ENCODE measurements at places on chromosomes 12 and 14.

- DNase-seq = no peak
Measured at GRCh38 chr14:44009642-44010041, 497.4 kb downstream of the FSCB start.

GRCh38 chr12:65083581-65083980 is 37.5 kb downstream of the WIF1 start:
- no peak for DNase-seq

- DNase-seq = no peak
Measured at GRCh38 chr12:85006206-85006605, 29.9 kb downstream of the TSPAN19 start.

- no peak for DNase-seq
Measured at GRCh38 chr12:87818441-87818840, 210.8 kb downstream of the C12orf50 start.

GRCh38 chr12:123223241-123223668 is 9.7 kb downstream of the MPHOSPH9 start:
- no peak for DNase-seq

GRCh38 chr14:104993808-104994591 is 8.4 kb downstream of the CLBA1 start:
- no peak for DNase-seq

DNA sequence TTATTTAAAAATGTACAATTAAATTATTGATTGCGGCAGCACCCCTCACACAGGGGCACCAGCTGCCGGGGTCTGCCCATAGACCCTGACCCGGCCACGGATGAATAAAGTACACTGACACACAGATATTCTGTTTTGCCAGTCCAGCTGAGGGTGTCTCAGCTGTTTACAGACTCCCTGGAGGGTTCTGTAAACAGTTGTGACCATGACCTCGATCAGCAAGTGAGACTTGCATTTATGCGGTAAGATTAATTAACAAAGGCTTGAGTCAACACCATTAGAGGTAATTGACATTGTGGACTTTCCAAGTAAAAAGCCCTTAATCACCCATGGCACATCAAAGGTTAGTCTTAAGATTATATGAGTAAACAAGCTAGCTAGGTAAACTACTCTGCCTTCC is 94.3 kb downstream of the FUT8 start:
- DNase-seq = no peak

DNA sequence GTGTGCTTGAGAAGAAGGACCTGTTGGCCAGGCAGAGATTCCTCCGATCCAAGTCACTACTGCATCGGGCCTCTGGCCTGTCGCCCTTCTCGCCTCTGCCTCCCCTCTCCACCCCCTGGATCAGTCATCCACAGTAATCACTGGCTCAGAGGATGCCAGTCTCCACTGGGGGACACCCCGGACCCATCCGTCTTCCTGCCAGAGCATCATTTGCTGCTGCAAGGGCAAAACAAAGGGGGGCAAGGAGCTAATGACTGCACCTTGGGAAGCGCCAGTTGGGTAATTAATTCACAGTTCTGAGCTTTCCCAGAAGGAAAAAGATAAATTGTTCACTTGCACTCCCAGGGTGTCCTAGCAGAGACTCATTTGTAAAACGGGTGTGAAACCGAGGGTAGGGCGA is 215.4 kb downstream of the GLT1D1 start:
- DNase-seq = no peak

- DNase-seq = no peak
Measured at GRCh38 chr14:64409126-64409920, 21.2 kb downstream of the MTHFD1 start.

GRCh38 chr12:21764950-21765349 is 9.6 kb downstream of the KCNJ8 start:
- no peak for DNase-seq

- peak; percentile 59 for DNase-seq
Measured at GRCh38 chr12:38328306-38328895, 11.8 kb downstream of the ALG10B start.

DNA sequence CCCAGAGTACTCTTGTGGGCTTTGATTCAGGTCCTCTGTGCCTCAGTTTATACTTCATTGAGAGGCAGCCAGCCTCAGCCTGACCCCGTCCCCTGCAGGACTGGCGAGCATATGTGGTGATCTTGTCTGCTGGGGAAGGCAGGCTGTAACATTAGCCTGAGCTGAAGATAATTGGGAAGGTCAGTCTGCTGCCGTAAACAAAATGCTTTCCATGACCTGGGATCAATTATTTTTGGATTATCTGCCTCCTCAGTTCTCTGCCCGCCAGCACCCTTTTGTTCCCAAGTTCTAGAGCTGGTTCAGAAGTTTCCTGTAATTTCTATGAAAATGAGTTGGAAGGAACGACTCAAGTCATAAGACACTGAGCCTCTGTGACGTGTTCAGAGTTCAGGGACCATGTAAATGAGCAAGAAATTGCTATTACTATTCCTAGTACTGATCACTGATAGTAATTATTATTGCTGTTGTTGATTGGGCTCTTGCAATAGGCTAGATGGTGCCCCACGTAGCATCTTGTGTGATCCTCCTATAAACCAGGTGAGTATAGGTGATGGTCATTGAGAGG is 4.5 kb downstream of the ORAI1 start:
- no peak for DNase-seq

GRCh38 chr12:110860833-110861296 is 14.1 kb downstream of the CCDC63 start:
- no peak for DNase-seq

DNA sequence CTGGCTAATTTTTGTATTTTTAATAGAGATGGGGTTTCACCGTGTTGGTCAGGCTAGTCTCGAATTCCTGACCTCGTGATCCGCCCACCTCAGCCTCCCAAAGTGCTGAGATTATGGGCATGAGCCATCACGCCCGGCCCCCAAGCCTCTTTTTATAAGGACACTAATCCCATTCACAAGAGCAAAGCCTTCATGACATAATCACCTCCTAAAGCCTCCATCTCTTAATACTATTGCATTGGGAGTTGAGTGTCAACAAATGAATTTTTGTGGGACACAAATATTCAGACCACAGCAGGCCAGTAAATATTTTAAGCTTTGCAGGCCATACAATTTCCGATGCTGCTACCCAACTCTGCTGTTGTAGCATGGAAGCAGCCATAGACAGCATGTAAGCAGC is 10.9 kb downstream of the RNF212B start:
- no peak for DNase-seq

- no peak for DNase-seq
Measured at GRCh38 chr12:16119618-16120415, 157.7 kb downstream of the SLC15A5 start.

GRCh38 chr12:95909871-95910270 is 32.5 kb downstream of the CCDC38 start:
- DNase-seq = no peak

GRCh38 chr14:22870811-22871223 is 723 bp upstream of the LRP10 start:
- no peak for DNase-seq

GRCh38 chr12:55822228-55822627 is 4.4 kb downstream of the ORMDL2 start:
- no peak for DNase-seq

DNA sequence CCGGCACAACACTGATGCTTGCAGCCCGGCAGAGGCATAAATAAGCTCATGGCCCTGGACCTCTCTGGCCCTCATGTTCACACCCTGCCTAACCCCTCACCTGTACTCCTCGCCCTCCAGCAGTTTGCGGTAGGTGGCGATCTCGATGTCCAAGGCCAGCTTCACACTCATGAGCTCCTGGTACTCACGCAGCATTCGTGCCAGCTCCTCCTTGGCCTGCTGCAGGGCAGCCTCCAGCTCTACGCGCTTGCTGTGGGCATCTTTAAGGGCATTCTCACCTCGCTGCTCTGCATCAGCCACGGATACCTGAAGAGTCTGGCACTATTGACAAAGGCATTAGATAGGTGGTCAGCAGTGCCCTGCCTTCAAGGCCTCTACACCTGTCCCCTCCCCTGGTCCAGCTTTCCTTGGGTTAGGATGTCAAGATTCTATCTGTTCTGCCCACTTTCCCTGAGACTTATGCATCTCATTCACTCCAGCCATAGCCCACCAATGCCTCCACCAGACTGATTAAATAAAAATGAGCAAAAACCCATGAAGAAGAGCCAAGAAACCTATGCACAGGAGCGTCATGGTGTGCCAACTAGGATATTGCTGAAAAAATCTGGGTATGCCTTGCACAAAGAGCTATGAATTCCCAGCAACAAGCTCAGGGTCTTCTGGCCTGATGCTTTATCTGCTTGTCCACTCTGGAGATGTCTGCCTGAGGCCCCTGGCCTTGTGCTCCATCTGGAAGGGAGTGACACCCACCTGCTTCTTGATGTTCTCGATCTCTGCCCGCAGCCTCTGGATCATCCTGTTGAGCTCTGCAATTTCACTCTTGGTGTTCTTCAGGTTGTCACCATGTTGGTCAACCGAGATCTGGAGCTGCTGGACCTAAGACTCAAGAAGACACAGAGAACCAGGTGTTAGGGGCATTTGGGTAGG is 6.1 kb downstream of the KRT4 start:
- no peak for DNase-seq

GRCh38 chr14:49218436-49219092 is 367.6 kb downstream of the RPS29 start:
- DNase-seq = peak; percentile 80

DNA sequence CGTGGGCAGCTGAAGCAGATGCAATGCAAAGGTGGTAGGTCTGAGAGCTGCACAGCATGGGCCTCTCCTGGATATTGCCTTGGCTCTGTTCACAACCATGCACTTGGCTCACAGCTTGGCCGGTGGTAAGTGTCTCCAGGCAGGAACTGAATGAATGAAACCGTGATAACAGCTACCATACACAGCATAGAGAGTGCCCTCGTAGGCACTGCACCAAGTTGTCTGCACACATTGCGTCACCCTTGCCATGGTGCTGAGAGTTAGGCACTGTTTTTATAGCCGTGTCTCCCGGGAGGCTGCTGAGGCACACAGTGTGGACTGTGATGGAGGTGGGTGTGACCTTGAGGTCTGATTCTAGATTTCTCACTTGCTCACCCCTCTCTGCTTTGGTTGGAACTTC is 157.6 kb upstream of the VASH1 start:
- no peak for DNase-seq

DNA sequence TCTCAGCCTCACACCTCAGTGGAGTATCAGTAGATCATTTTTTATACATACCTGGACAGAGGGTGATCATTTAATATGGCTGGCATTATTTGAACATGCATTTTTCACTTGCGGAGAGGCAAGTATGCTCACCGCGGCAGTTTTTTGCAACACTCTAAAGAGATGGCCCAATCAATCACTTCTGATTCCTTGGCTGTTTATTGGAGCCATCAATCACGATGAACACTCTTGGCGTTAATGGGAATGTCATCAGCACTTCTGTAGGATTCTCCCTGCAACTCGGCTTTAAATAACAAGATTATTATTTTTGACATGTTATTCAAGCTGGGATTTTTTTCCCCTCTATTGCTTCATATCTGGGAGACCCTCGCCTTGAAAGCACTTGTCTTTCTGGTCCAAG is 46.9 kb upstream of the SLC24A4 start:
- no peak for DNase-seq

DNA sequence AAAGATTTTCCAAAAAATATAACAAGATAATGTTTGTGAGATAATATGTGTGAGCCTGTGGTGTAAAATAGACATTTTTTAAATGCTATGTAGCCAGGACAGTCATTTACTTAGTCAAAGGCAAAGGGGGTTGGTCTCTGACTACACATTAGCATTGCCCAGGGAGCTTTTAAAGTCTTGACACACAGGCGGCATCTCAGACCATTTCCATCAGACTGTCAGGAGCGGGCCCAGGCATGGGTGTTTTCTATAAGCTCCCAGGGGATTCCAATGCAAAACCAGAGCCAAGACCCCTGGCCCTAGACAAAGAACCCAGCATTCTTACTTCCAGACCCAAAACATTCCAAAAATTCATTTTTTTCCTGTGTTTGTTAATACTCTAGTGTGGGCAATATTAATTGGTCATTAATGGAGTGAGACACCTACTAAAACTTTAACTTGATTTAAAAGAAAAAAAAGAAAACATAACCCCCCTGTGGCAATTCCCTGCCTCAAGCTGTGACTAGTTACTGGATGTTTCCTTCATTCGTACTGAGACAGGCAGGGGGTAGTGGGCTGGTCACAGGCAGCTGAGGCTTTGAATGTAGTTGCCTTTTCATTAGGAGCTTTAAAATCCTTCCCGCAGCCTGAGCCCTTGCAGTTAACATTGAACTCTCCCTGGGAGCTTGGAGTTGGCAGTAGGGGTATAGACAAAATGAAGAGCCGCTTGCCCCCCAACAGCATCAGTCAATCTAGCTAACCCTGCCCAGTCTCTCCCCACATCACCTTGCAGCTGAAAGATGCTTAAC is 103.7 kb downstream of the CMKLR1 start:
- no peak for DNase-seq

GRCh38 chr12:52542157-52542556 is 10.8 kb downstream of the KRT71 start:
- no peak for DNase-seq

- peak; percentile 39 for DNase-seq
Measured at GRCh38 chr12:98646294-98647090, 1.4 kb downstream of the APAF1 start.

DNA sequence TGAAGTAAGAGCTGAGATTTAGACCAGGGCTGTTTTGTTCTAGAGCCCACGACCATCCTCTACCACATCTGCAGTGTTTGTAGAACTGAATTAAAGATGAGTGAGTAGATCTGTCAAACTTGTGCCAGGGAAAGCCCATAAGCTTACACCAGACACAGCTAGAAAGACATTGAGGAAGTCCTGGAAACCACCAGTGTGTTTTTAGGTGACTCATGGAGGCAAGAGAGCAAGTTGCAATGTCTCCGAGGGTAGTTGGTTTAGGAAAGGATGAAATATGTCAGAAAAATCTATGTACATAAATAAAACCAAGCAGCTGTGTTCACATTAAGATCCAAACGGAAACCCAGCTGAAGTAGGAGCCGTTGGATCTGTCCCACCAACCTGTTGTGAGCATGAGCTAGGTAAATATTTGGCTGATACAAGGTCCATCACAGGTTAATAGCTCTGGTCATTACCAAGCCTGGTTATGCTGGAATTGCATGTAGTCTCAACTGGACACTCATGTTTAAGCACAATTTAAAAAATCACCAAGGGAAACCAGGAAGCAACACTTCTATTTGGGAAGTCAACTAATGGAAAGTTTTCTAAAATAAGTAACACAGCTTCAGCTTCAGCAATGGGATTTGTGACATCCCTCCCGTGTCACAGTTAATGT is 49.9 kb upstream of the PLEKHG3 start:
- peak; percentile 95 for DNase-seq

- no peak for DNase-seq
Measured at GRCh38 chr12:93242154-93242972, 135.4 kb upstream of the NUDT4 start.

- DNase-seq = no peak
Measured at GRCh38 chr12:93860668-93861373, 183.6 kb downstream of the CRADD start.

- no peak for DNase-seq
Measured at GRCh38 chr12:103530307-103531066, 34.7 kb upstream of the C12orf42 start.

DNA sequence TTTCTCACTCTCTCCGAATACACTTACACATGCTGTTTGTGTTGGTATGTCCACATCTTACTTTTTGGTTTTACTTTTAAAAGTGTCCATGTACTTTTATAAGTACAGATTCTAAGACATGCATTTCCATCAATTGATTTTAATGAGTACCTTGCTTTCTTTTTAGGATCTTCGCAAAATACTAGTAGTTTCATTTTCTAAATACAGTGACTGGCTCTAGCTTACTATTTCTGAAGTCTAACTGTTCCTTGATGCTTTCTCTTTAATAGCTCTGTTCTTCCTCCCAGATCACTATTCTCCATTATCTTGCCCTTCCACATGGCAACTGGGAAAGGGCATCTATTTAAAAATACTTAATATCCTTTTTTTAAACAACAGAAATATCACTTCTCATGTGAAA is 164.1 kb downstream of the KITLG start:
- DNase-seq = no peak

- DNase-seq = no peak
Measured at GRCh38 chr14:100656996-100657395, 69.7 kb upstream of the DLK1 start.

Measured in fibroblast of mammary gland (primary cell).